ENCODE measurements at places on chromosomes 13 and 19. TPM values are rescaled to one million over a fixed set of nuclear protein-coding genes. Genes with fewer than 3 reads are reported as not detected.

Gene TMEM145
- 0.10 TPM for total RNA-seq

DNA sequence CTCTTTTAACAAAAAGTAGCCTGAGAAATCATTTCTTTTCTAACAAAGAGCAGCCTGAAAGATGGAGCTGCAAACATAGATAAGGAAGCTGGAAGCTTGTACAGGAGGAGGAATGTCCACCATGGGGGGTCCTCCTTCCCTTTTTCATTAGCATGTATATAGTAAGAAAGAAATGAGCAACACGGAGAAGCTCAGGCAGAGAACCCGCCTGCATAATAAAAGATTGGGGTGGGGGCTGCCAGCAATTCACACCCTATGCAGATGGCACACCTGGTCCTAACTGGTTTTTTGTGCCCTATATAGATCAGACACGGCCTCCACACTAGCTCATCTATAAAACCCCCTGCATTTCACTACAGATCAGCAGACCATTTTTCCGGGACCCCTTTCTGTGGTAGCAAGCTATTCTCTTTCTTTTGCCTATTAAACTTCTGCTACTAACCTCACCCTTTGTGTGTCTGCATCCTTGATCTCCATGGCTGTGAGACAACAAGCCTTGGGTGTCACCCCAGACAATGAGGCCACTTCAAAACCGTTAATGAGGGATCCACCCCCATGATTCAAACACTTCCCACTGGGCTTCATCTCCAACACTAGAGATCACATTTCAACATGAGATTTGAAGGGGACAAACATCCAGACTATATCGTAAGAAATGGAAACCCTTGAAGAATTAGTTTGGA lies 167.5 kb upstream of the FREM2 start:
- no peak overlapping the region for H3K4me3 ChIP-seq
- H3K27me3 ChIP-seq: no peaks in the 10 kb centered on the region
- no peak overlapping the region for H3K27ac ChIP-seq
- no peak for DNase-seq
- no peaks in the 10 kb centered on the region for H3K4me1 ChIP-seq

DNA sequence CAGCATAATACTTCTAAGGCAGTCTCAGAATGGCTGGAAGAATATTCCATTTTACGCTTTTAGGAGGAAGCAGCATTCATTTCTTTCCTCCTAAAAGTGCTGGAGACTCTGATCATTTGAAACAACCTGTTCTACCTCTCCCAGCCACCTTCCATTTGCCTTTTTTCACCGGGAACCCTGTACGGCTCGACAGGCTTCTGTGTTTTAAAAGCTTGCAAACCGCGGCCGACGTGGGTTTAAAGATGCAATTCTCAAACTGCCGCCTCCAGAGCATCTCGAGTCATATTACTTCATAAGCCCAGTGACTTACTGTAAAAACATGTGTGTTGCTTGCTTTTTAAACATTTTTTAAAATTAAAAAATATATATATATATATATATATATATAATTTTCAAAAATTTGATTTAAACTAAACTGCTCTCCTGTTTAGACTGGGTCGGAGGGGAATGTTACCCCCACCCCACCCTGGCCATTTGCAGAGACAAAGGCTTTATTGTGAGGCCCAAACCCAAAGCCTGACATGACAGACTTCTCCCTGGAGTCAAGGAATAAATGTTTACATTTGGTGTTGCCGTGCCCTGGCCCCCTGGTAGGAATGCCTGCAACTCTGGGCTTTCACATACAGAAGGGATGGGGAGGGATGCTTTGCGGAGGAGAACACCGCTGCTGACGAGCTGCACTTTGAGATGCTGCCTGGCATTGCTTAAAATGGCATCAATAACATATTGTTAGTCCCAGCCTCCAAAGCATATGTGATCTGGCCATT lies 30.4 kb downstream of the ZNF536 start:
- no peak overlapping the region for H3K4me3 ChIP-seq
- no peaks in the 10 kb centered on the region for H3K27me3 ChIP-seq
- no peaks in the 10 kb centered on the region for H3K36me3 ChIP-seq

GRCh38 chr13:97133955-97134354 lies 88.2 kb upstream of the MBNL2 start:
- H3K4me1 ChIP-seq: no peaks in the 10 kb centered on the region
- no peak overlapping the region for H3K27ac ChIP-seq
- no peaks in the 10 kb centered on the region for H3K36me3 ChIP-seq
- no peak overlapping the region for H3K4me3 ChIP-seq
- H3K27me3 ChIP-seq: no peaks in the 10 kb centered on the region
- no peak for DNase-seq

- H3K27ac ChIP-seq: no peak overlapping the region
- H3K4me1 ChIP-seq: no peaks in the 10 kb centered on the region
- no peaks in the 10 kb centered on the region for H3K36me3 ChIP-seq
- no peaks in the 10 kb centered on the region for H3K27me3 ChIP-seq
- H3K4me3 ChIP-seq: no peak overlapping the region
Observed at GRCh38 chr13:29679396-29680053, 84.0 kb upstream of the SLC7A1 start.

GRCh38 chr19:5130371-5131030 lies 161.6 kb downstream of the KDM4B start:
- H3K27ac ChIP-seq: no peak overlapping the region
- no peaks in the 10 kb centered on the region for H3K27me3 ChIP-seq
- H3K4me1 ChIP-seq: no peaks in the 10 kb centered on the region
- H3K4me3 ChIP-seq: no peak overlapping the region

Measured in right lobe of liver (tissue), 6 donors.